ENCODE measurements at places on chromosomes 7 and 10.
A peak's percentile ranks its signal among the peaks of the same experiment; 100 is the strongest.

- no peak for DNase-seq
- H3K36me3 ChIP-seq: no peaks in the 10 kb centered on the region
- no peak overlapping the region for H3K27ac ChIP-seq
These were observed 26.7 kb upstream of the SYPL1 start for GRCh38 chr7:106138776-106139175.

DNA sequence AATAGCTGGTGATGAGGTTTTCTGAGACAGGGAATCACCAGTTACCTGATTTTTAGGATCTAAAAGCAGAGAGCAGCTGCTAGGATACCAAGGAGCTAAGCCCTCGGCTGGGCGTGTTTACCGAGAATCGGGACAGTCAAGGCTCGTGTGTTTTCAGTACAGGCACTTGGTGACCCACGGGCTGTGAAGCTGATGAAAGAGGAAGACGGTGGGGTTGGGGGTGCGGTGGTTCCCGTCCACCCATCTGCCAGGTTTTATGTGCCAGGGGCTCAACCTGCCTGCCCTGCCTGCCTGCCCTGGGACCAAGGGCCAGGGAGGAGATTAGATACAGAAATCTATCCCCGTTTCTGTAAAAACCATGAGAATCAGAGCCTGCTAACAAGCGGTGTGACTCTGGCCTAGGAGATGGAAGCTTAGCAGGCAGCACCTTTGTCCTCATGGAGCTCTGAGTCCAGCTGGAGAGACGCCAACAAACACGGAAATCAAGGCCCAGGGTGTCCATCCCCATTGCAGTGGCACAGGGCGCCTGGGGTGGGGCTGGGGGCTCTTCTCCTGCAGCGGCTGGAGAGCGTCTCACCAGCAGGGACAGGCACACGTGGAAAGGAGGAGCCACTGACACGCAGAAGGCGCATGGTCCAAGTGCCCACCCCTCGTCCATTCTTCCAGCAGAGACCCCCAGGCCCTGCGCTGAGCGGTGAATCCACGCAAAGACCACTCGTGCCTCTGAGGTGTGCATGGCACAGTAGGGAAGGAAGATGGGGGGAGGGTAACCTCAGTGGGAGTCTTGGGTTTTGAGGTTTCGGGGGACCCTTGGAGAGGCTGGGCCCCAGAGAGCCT is 265.0 kb upstream of the TCERG1L start:
- no peaks in the 10 kb centered on the region for H3K36me3 ChIP-seq
- no peak overlapping the region for H3K27ac ChIP-seq
- no peak overlapping the region for H3K4me3 ChIP-seq
- H3K4me1 ChIP-seq: no peaks in the 10 kb centered on the region

GRCh38 chr7:138625084-138625848 is 75.9 kb downstream of the SVOPL start:
- H3K4me1 ChIP-seq: no peaks in the 10 kb centered on the region
- no peaks in the 10 kb centered on the region for H3K36me3 ChIP-seq
- no peak for DNase-seq
- peaks cover 8% of the 10 kb centered on the region for H3K27me3 ChIP-seq

GRCh38 chr10:110867807-110868465 is 3.8 kb upstream of the PDCD4 start:
- peaks cover 49% of the 10 kb centered on the region for H3K4me1 ChIP-seq
- H3K4me3 ChIP-seq: no peak overlapping the region
- no peaks in the 10 kb centered on the region for H3K36me3 ChIP-seq
- peak overlapping the region; percentile 25 for H3K27ac ChIP-seq
- H3K27me3 ChIP-seq: peaks cover 6% of the 10 kb centered on the region
- DNase-seq: no peak

- peaks cover 14% of the 10 kb centered on the region for H3K4me1 ChIP-seq
- no peak for DNase-seq
- H3K27ac ChIP-seq: peak overlapping the region; percentile 42
- peak overlapping the region; percentile 69 for H3K4me3 ChIP-seq
These were observed 75.9 kb upstream of the HGF start for GRCh38 chr7:81845744-81846241.

GRCh38 chr7:37918526-37918925 is 1.9 kb upstream of the SFRP4 start:
- H3K27me3 ChIP-seq: peaks cover 5% of the 10 kb centered on the region
- no peak for DNase-seq
- no peaks in the 10 kb centered on the region for H3K4me1 ChIP-seq

DNA sequence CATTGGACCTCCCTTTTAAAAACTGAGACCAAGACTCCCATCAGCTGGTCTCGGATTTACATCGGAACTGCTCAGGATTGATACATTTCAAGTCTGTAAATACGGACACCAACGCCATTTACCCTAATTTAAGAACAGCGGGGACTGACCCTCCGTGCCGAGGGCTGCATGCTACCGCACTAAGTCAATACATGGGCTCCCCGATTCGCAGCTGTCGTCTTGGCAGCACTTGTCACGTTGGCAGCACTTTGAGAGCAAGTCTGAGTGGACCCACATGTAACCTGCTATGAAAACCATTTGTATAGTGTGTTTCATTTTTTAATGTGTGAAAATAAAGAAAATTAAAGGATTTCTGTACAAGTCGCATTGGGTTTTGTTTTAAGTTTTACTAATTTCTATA is 83.4 kb downstream of the EZH2 start:
- H3K4me3 ChIP-seq: no peak overlapping the region
- H3K27me3 ChIP-seq: peaks cover 4% of the 10 kb centered on the region

DNA sequence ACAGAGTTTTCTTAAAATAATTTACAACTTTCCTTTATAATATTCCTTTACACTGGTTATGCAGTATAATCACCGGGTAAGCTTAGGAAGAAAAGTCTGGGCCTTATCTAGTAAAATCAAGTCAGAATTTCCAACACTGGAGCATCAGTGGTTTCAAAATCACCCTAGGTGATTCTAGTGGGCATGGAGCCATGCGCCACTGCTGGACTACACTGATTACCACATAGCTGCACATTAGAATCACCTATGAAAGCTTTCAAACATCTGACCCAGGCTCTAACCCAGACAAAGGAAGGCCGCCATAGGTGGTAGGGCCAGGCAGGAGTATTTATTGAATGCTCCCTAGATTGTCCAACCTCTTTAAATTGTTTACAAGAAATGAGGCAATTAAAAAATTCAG is 52.0 kb downstream of the NSUN6 start:
- H3K36me3 ChIP-seq: no peaks in the 10 kb centered on the region
- no peak overlapping the region for H3K4me3 ChIP-seq
- no peaks in the 10 kb centered on the region for H3K4me1 ChIP-seq
- H3K27me3 ChIP-seq: no peaks in the 10 kb centered on the region
- no peak overlapping the region for H3K27ac ChIP-seq
- no peak for DNase-seq
